ENCODE measurements at places on chromosomes 12 and 14.

DNA sequence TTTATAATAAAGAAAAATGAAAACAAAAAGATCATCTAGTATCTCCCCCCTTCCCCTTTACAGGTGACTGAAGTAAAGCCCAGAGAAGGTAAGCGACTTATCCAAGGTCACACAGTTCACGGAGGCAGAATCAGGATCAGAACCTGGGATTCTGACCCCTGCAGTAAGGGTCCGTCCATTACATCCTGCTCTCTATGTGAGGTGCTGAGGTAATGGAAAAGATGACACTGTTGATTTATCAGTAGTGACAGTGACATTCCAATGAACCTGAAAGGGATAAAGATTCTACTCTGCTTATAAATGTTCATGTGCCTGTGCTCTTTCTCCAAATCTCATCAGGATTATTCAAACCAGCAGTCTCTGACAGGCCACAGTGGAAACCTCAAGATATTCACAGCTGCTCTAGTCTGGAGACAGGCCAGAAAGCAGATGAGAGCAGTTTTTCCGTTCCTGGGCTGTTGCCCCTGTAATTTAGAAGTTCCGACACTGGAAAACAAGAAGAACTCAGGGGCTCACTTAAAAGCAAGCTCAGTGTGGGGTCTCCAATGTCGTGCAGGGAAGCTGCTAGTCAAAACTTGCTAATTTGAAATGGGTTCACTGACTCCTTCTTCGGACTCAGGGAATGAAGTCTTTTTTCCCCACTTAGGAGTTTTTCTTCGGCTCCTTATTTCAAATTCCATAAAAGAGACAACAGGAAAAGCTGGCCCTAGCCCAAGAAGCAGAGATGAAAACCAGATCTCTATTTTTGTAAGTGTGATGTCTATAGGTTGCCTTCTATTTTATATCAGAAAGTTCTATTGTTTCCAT lies 131.8 kb upstream of the EEA1 start:
- DNase-seq, result no peak

- no peak for DNase-seq
These were observed 11.6 kb downstream of the DLK1 start for GRCh38 chr14:100738269-100738691.

DNA sequence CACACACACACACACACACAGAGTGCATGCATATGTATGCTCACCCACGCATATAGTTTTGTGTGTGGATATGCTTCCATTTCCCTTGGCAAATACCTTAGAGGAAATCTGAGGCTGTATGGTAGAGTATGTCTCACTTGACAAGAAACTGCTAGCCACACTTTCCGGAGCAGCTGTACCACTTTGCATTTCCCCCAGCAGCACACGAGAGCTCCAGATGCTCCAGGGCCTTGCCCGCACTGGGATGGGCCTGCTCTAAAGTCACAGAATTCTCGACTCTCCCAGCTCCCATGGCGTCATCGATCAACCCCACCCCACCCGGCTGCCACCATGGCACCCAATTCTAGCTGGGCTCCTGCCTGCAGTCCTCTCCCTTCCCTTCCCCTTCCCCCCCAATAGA lies 21.9 kb downstream of the CLMN start:
- DNase-seq, result no peak

DNA sequence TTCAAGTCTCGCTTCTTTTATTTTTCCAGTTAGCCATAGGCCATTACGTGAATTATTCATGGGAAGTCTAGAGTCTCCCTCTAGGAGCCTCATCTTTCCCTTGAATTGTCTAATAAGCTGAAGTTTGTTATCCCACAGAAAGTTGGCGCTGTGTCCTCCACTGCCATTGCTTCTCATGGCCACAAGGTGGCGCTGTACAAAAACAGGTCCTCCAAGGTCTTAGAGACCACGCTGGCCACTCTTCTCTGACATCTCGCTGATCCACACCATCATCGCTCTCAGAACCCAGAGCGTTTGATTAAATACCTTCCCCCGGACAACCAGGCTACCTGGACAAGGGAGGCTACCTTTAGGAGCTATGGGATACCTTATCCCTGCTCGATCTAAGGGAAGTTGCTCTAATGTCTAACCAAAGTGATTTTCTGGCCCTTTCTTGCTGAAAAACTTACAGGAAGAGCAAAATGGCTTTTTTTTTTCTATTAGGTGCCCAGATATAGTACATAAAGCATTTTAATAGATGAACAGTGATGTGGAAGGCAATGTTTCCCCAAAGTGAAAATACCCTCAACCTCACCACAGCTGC lies 110.0 kb downstream of the CCDC60 start:
- DNase-seq, result peak; percentile 17

- peak; percentile 24 for DNase-seq
These were observed 181.5 kb downstream of the VRK1 start for GRCh38 chr14:96978525-96979272.

- DNase-seq, result no peak
These were observed 140.3 kb upstream of the FAR2 start for GRCh38 chr12:29008786-29009185.

DNA sequence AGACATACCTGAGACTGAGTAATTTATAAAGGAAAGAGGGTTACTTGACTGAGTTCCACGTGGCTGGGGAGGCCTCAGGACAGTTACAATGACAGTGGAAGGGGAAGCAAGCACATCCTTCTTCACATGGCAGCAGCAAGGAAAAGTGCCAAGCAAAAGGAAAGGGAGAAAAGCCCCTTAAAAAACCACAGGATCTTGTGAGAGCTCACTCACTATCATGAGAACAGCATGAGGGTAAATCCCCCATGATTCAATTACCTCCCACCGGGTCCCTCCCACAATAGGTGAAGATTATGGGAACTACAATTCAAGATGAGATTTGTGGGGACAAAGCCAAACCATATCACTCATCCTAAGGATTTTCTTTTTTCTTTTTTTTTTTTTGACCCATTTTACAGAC lies 177.8 kb upstream of the EEA1 start:
- no peak for DNase-seq

DNA sequence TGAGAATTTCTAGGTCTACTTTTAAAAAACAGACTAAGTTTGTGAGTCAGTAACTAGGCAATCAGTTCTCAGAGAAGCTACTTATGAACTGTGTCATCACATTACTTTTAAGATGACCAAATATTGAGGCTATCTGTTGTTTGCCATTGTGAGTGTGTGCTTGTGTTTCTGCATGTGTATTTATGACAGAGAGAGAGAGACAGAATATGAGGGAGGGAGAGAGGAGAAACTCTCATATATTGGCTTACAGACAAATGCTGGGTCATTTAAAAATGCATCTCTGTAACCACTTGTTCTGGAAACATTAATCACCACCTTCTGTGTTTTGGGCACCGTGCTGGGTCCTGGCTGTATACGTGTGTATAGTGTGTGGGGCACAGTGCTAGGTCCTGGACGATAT lies 161.5 kb upstream of the FRMD6 start:
- DNase-seq, result no peak

GRCh38 chr14:67536087-67536486 lies 3.0 kb downstream of the PLEKHH1 start:
- no peak for DNase-seq

- no peak for DNase-seq
These were observed 71.6 kb downstream of the FGD4 start for GRCh38 chr12:32470936-32471470.

DNA sequence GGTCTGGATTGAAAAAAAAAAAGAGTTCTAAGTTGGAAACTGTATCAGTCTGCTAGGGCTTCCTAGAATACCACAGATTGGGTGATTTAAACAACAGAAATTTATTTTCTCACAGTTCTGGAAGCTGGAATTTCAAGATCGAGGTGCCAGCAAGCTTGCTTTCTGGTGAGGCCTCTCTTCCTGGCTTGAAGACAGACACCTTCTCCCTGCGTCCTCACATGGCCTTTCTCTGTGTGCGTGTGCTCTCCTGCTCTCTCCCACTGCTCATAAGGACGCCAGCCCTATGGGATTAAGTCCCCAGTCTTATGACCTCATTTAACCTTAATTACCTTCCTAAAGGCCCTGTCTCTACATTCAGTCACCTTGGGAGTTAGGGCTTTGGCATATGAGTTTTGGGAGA lies 215.5 kb downstream of the PIK3C2G start:
- DNase-seq, result no peak

- peak; percentile 97 for DNase-seq
These were observed 405.8 kb downstream of the MED13L start for GRCh38 chr12:115871714-115872113.

DNA sequence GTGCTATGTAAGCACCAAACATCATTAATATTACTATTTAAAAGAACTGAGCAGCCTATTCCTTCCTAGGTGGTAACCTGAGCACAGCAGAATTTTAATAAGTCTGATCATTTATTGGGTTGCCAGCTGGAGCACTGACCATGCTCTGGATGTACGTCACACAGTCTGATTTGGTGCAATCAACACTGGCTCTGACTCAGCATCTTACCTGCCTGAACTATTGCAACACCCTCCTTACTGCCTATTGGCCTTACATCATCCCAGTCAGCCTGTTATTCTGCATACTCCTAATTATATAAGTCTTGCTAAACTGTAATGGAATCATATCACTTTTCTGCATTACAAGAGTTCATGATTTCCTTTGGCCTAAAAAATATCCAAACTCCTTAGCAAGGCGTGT lies 149.7 kb downstream of the PTPRO start:
- DNase-seq, result no peak

GRCh38 chr14:23629832-23630396 lies 6.2 kb upstream of the DHRS2 start:
- no peak for DNase-seq

- no peak for DNase-seq
These were observed 467 bp upstream of the JAG2 start for GRCh38 chr14:105168979-105169507.

DNA sequence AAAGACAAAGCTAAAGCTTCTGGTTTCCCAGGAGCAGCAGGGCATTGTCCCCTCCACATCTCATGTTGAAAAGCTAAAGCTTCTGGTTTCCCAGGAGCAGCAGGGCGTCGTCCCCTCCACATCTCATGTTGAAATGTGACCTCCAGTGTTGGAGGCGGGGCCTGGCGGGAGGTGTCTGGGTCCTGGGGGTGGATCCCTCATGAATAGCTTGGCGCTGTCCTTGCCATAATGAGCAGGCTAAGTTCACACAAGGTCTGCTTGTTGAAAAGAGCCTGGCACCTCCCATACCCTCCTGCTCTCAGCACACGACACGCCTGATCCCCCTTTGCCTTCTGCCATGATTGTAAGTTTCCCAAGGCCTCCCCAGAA lies 123.7 kb downstream of the PIWIL1 start:
- peak; percentile 11 for DNase-seq

- DNase-seq, result no peak
These were observed 87.7 kb upstream of the PWP1 start for GRCh38 chr12:107597695-107598410.

- DNase-seq, result no peak
These were observed 808.1 kb upstream of the USP15 start for GRCh38 chr12:61452076-61452475.

DNA sequence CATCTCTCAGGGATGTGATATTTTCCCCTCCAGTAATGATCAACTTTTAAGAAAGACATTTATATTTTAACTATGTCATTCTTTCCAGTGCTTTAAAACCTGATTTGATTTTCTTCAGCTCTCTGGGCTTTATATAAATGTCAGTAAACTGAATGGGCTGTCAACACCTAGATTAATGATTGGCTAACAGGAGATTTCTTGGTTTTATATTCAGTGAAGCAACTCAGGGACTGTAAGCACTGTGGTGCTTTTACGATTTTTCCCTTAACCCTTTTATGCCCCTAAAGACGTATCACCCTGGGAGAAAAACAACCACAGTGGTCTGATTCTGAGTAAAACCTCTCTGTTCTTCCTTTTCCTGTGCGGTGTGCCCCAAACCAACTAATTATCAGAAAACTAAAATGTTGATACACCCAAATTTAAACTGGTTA lies 38.0 kb downstream of the PTGER2 start:
- no peak for DNase-seq

- DNase-seq, result peak; percentile 21
These were observed 41.0 kb downstream of the BDKRB1 start for GRCh38 chr14:96297000-96297399.

DNA sequence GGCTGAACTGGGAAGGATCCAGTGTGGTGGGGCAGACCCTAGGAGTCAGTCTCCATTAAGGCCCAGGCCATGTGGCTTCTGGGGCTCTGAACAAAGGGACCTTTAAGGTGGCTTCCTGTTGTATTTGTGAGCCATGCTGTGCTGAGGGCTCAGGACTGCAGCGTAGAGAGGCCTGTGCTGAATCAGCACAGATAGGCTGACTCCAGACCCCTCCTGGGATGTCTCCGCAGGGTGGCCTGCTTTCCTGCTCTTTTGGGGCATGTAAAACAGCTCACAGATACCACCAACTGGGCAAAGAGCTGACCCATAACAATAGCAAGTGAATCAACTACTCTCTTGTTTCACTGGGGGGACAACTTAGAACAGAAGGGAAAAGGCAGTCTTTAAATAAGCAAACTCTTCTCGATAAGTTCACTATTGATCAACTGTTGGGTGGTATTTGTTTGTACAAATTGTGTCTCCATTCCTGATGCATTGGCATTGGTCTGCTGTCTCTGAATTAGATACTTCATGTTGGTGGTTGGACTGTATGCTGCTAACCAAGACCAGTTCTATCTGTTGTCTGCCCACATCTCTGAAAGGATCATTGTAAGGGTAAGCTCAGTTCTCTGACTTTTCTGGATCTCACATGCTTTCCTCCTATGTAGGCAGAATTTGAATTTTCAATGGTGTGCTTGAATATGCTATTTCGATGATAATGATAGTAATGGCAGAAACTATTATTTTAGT lies 71.8 kb downstream of the MYRFL start:
- DNase-seq, result no peak

DNA sequence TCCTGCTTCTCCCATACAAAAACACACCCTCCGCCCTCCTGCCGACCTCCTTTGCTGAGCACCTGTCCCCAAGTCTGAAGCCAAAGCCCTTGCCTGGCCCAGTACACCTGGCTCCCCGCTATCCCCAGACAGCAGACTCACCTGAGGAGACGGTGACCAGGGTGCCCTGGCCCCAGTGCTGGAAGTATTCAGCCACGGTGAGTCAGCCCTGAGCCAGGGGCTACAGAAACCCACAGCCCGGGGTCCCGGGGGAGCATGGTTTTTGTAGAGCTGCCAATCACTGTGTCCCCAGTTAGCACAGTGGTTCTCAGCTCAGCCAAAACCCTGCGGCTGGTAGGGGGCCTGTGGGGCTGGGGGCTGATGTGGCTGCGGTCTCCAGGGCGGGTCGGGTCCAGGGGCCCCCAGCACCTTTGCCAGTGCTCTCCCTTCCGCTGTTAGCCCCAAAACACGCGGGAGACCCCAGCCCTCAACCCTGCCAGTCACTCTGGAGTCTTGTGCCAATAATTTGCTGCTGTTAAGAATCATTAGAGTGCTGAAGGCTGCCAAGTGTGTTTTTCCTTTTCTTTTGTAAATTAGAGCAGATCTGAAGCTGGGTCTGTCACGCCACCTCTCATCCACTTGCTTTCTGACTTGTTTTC lies 339.0 kb downstream of the TMEM121 start:
- no peak for DNase-seq

GRCh38 chr14:65709576-65709975 lies 297.0 kb downstream of the FUT8 start:
- DNase-seq, result no peak

GRCh38 chr14:49017447-49017846 lies 568.7 kb downstream of the RPS29 start:
- no peak for DNase-seq

GRCh38 chr14:75909630-75910029 lies 72.2 kb downstream of the TGFB3 start:
- DNase-seq, result no peak

GRCh38 chr12:65823513-65824375 lies 539 bp upstream of the HMGA2 start:
- DNase-seq, result no peak
